ENCODE measurements at places on chromosomes 11 and 22.

- peak; percentile 68 for DNase-seq
Measured at GRCh38 chr22:39592081-39593065, 21.8 kb downstream of the CACNA1I start.

DNA sequence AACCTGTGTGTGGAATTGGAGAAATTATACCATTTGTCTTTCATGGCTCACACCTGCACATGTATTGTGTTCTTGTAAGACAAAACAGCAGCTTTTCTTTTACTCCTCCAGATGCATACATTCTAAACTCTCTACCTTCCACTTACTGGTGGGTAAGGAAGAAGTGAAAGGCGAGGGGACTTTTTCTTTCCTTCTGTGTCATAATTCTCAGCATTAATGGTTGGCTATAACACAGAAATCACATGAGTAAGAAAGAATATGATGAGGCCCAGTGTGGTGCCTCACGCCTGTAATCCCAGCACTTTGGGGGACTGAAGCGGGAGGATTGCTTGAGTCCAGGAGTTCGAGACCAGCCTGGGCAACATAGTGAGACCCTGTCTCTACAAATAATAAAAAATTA lies 57.8 kb upstream of the SHANK2 start:
- DNase-seq, result no peak

DNA sequence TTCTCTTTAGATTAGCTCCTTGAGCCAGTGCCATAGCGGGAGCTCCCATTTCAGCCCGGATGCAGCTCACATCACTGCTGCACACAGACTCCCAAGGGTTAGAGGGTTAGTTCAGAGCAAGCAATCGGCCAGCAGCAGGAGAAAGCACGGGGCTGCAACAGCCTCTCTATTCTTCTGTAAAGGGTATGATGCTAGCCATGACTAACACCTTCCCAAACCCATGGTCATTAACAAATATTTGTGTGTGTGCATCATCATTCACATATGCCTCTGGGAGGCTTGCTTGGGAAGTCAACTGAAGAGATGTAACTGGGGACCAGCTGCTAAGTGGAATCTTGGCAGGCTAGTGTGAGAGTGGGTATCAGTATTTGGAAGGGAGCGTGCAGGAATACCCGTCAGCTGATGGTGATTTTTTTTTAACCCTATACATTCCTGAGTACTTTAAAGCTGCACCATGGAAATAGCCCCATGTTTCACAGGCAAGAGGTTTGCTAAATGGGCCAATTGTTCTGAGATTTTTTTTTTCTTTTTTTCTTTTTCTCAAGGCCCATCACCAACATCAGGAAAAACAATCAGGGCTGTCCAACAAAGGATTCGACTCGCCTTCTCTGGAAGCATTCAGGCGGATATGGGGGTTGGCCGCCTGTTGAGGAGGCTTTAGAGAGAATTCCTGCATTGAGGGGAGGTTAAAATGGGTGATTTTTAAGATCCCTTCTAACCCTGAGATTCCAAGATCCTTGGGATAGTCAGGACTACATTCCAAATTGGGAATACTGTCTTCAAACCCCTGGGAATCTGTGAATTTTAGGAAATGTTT lies 33.2 kb upstream of the CCDC89 start:
- DNase-seq, result peak; percentile 99

GRCh38 chr11:18669219-18669596 lies 29.4 kb upstream of the TMEM86A start:
- DNase-seq, result peak; percentile 1

GRCh38 chr22:21448627-21449416 lies 18.4 kb upstream of the TMEM191C start:
- DNase-seq, result no peak

DNA sequence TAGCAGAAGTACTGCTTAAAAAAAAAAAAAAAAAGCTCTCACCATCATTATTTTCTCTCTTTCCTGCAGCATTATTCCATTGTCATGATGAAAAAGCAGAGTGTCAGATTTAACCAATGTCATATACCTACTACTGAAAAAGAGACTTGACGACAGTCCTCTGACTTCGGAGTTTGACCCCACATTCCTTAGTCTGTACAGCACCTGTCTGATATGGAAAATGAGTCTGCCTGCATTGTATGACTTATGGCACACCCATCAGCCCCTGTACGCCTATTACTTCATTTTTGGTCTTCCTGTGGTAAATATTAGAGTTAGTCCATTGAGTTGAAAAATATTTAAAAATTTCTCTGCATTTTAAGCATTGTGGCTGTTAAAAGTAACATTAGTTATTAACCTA lies 54.5 kb upstream of the NOX4 start:
- no peak for DNase-seq

GRCh38 chr11:2234963-2235362 lies 35.4 kb downstream of the ASCL2 start:
- no peak for DNase-seq

GRCh38 chr11:103591554-103591953 lies 444.9 kb upstream of the DDI1 start:
- DNase-seq, result no peak

DNA sequence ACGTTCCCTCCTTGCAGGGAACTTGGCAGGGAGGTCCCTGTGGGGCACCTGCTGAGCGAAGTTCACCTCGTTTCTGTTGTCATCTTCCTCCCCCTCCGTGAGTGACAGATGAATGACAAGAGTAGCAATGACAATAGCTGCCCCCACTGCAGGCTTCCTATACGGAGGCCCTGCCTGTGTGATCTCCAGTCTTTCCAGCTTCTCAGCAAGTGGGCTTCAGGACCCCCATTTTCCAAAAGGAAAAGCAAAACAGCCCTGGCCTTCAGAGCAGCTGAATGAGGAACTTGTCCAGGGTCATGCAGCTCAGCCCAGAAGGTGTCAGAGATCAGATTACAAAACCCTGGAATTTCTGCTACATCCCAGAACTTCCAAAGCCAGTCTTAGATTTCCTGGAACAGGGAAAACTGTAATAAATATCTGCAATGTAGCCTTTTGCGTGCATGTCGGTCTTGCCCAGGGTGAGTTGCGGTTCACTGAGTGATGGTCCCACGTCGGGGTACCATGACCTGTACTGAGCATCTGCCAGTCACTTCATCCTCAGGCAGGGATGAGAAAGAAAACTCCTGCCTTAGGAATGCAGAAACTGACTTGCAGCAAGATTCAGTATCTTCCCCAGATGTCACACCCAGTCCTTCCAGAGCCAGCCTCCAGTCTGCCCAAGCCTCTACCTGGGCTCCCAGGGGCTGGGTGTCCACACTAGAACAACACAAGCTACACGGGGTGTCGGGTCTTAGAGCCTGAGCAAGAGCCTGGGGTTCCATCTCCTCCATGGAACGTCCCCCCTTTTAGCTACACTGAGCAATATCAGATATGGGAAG lies 1457.0 kb downstream of the BRD1 start:
- no peak for DNase-seq

- DNase-seq, result no peak
Measured at GRCh38 chr11:67605231-67606011, 1.3 kb upstream of the NDUFV1 start.

DNA sequence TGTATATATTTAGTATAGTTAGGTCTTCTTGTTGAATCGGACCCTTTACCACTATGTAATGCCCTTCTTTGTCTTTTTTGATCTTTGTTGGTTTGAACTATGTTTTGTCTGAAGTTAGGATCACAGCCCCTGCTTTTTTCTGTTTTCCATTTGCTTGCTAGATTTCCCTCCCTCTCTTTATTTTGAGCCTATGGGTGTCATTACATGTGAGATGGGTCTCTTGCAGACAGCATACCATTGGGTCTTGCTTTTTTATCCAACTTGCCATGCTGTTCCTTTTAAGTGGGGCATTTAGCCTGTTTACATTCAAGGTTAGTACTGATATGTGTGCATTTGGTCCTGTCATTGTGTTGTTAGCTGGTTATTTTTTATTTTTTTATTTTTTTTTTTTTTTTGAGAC lies 224.6 kb downstream of the INSC start:
- no peak for DNase-seq

DNA sequence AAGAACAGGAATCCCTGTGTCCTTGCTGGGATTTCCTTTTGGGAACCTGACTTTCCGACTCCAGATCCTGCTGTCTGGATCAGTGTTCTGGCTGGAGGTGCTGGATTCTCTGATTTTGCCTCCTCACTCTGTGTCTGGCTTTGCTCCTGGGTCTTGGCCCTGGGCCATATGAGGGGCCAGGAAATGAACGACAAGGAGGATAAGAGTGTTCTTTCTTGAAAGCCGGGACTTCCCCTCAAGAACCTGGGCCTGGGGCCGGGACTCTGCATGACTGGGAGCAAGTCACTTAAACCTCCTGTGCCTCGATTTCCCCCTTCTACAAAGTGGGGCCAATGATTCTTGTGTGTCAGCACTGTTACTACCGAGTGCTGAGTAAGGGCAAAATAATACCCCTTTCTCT lies 2.9 kb upstream of the MYO7A start:
- no peak for DNase-seq

DNA sequence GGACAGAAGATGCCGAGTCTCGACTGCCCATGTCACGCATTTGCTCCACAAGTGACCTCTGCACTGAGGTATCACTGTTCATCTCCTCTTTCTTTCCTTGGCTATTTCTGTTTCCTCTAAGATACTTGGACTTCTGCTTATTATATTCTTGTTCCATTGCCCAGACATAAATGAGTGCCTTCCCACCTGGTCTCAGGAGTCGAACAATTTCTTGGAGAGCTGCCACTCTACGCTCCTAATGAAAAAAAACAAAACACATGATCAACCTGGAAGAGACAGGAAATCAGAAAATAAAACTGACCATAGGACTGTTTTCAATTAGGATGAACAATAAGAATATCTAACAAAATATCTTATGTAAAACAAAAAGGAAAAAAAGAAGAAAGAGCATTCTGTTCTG lies 47.4 kb upstream of the CWF19L2 start:
- DNase-seq, result no peak

GRCh38 chr22:49014227-49015201 lies 813.2 kb downstream of the BRD1 start:
- no peak for DNase-seq

GRCh38 chr11:47348859-47349258 lies 3.6 kb downstream of the MYBPC3 start:
- peak; percentile 20 for DNase-seq

- no peak for DNase-seq
Measured at GRCh38 chr11:30281476-30282288, 41.2 kb upstream of the ARL14EP start.

- DNase-seq, result peak; percentile 20
Measured at GRCh38 chr11:94002226-94002625, 18.9 kb upstream of the HEPHL1 start.

GRCh38 chr11:24705474-24705873 lies 208.6 kb downstream of the LUZP2 start:
- no peak for DNase-seq

DNA sequence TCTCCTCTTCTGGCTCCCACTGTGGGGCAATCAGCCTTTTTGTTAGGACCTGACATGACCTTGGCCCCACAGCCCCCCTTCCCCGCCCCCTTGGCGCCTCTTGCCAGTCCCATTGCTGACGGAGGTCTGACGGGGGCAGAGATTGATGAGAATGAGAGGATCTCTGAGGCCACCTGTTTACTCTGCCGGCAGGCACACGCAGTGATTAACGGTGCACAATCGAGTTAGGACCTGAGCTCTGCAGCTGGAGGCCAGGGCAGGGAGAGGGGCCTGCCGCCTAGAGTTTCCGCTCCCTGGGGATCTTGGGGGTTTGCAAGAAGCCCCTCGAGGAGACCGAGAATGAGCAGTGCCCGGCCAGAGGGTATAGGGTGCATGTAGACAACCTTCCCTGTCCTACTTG lies 6.8 kb upstream of the CHRM1 start:
- no peak for DNase-seq

GRCh38 chr11:132888226-132888625 lies 644.1 kb downstream of the OPCML start:
- no peak for DNase-seq

DNA sequence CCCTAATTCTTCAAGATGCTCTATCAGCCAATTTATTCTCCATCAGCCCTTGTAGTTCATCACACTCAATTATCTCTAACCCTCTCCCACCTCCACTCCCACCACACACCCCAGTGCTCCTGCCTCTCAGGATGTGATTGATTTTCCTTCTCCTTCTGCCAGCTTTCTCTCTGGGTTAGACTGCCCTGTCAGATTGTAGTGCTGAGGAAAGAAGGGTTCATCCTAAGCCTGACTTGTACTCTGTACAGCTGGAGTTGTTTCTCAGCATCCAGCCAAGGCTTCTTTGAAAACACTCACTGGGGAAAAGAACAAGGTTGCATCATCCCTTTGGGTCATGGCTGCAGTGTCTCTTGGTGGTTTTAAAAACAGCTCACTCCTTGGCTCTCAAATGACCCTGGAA lies 61.2 kb downstream of the CECR2 start:
- no peak for DNase-seq

DNA sequence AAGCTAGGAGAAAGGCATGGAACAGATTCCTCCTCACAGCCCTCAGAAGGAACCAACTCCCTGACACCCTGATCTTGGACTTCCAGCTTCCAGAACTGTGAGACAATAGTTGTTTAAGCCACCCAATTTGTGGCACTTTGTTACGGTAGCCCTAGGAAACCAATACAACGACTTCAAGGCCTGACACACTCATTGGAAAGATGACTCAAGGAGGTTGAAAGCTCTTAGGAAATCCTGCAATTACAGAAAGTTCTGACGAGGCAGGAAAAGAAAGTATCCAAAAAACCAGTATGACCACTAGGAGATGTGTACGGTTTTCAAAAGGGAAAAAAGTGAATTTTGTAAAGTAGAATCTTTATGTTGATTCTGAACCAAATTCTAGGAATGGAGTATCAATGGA lies 161.4 kb downstream of the SWAP70 start:
- DNase-seq, result peak; percentile 59

GRCh38 chr11:9757809-9758636 lies 94.1 kb downstream of the SWAP70 start:
- DNase-seq, result peak; percentile 52

DNA sequence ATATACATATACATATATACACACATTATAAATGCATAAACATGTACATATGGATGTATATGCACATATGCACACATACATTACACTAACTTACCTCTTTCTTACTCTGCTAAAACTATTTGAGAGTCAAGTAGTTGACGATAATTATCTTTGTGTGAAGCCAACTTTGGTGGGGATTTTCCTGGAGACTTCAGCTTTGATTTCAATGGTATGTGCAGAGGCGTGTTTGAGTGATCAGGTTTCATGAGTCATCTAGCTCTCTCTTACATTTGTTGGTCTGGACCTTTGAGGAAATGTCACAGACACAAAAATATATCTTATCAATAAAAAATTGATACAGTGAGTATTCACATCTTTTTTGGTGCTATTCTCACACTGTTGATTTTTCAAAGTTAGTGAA lies 769.1 kb upstream of the LUZP2 start:
- DNase-seq, result no peak

- DNase-seq, result no peak
Measured at GRCh38 chr11:133966921-133967598, 10.3 kb upstream of the IGSF9B start.

- DNase-seq, result no peak
Measured at GRCh38 chr22:39925909-39926679, 25.2 kb downstream of the GRAP2 start.

DNA sequence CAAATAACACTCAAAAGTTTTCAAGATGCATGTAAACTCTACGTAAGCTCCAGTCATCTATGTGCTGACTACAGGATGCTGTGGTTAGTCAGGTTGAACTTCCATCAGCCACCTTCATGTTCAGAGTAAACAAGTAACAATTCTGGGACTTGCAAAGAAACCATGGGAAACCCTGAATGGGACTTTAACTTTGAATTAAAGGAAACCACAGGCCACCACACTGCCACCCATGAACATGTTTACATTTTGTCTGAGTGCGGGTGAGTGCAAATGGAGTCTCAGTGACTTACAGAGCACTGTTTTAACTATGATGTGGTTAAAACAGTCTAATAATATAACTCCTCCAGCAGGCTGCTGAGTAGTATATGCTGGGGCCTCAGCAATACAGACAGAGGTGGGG lies 12.9 kb upstream of the SYTL2 start:
- DNase-seq, result no peak

All from HFFc6 (cell line).